ENCODE measurements at places on chromosomes 7 and 10. TPM values are rescaled to one million over a fixed set of nuclear protein-coding genes. Genes with fewer than 3 reads are reported as not detected.

The MOGAT3 gene
- not detected for total RNA-seq

The LBX1 gene
- not detected for total RNA-seq

The FAM25G gene
- total RNA-seq, result not detected

The CNTNAP2 gene
- total RNA-seq, result not detected

The CALML5 gene
- not detected for total RNA-seq

The STOX1 gene
- 0.87 TPM for total RNA-seq

The CDHR1 gene
- total RNA-seq, result not detected

The GIMAP4 gene
- not detected for total RNA-seq

The BEND7 gene
- 11.2 TPM for total RNA-seq

The SLC18A3 gene
- total RNA-seq, result not detected
